ENCODE measurements at places on chromosomes 13 and 19. TPM values are rescaled to one million over a fixed set of nuclear protein-coding genes. Genes with fewer than 3 reads are reported as not detected.

ANKLE1 gene
- total RNA-seq = 5.8 TPM

SIGLEC5 gene
- total RNA-seq = not detected

CAPS gene
- total RNA-seq = 12.9 TPM

NALCN gene
- total RNA-seq = not detected

KLK12 gene
- total RNA-seq = not detected

CPB2 gene
- total RNA-seq = not detected

PROZ gene
- not detected for total RNA-seq

KCNK6 gene
- total RNA-seq = 10.3 TPM

DMRTC2 gene
- not detected for total RNA-seq

AMER2 gene
- total RNA-seq = not detected

DIAPH3 gene
- 28.5 TPM for total RNA-seq

NLRP5 gene
- total RNA-seq = not detected

PLEKHF1 gene
- total RNA-seq = 21.3 TPM

CYP2A6 gene
- not detected for total RNA-seq

ZBTB7A gene
- total RNA-seq = 39.6 TPM

GRK1 gene
- total RNA-seq = not detected

OPA3 gene
- total RNA-seq = 10.3 TPM

CYP4F11 gene
- total RNA-seq = not detected

PGPEP1 gene
- total RNA-seq = 55.5 TPM

C19orf44 gene
- total RNA-seq = 3.4 TPM

SIGLEC6 gene
- not detected for total RNA-seq

OR7A5 gene
- not detected for total RNA-seq

LGI4 gene
- total RNA-seq = 0.72 TPM

ZNF667 gene
- 4.6 TPM for total RNA-seq

CEACAM7 gene
- not detected for total RNA-seq

TNFSF9 gene
- total RNA-seq = 3.4 TPM

Measured in activated T-cell treated with anti-CD3 and anti-CD28 coated beads, Interleukin-2, amount 50 U/mL, for 72 hours (primary cell).